Right renal pelvis (tissue), 4 donors: ENCODE measurements at places on chromosomes 5 and 9.

DNA sequence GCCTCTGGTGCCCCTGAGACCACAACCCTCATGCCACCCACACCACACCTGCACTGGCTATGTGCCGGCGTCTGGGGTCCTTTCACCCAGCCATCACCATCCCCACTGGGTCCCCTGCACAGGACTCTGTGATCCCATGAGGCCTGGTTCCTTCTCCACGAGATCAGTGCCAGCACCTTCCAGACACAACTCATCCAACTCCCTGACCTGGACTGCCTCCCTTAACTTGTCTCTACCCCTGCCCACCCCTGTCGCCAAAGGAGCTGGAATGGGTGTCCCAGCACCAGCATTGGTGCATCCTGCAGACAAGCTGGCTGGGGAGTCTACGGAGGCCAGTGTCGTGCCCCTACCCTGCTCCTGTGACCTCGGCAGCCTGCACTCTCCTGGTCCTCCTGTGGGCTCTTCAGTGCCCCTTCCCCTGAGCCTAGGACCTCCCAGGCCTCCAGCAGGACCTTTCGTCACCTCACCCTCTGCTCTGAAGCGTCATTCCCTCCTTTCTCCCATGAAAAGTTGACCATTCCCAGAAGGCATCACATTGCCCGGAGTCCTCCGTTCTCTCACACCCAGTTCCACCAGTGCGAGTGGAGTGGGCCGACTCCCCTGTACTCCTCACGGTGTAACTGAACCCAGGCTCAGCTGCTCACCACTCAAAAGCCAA is 87.7 kb downstream of the NSUN2 start:
- no peak for DNase-seq

DNA sequence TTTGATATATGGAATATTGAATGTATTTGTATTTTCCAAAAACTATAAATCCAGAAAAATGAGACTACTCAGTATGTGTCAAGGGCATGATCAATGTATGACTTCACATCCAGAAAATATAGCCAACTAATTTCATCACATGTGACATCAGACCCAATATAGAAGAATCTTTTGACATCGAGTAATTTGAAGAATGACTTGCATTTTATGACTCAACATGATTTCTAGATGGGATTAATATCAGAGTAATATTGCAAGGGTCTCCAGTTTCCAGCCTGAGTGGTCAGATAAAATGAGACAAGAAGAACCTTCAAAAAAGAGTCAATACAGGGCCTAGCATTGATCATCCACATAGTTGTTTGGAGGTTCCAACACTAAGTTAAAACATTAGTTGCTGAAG is 467.5 kb upstream of the PAPPA start:
- DNase-seq, result no peak

DNA sequence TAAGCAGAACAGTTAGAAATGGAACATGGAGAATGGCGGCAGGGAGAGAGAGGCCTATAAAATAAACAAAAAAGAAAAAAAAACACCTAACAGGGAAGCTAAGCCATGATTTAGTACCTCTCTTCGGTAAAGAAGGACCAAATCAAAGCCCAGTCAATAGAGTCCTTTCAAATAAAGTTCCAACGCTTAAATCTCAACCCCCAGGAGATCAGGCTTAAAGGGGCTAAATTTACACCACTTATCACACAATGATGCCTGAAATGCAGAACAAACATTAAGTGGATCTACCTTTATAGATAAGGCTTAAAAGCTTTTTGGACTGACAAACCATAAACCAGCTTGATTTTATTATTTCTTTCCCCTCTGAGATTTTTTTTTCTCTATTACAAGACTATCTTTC is 66.3 kb downstream of the PRELID2 start:
- no peak for DNase-seq

- DNase-seq, result peak; percentile 25
These were observed 1.3 kb downstream of the PCSK5 start for GRCh38 chr9:75891771-75892215.

GRCh38 chr9:91273853-91274552 is 87.7 kb downstream of the AUH start:
- no peak for DNase-seq

DNA sequence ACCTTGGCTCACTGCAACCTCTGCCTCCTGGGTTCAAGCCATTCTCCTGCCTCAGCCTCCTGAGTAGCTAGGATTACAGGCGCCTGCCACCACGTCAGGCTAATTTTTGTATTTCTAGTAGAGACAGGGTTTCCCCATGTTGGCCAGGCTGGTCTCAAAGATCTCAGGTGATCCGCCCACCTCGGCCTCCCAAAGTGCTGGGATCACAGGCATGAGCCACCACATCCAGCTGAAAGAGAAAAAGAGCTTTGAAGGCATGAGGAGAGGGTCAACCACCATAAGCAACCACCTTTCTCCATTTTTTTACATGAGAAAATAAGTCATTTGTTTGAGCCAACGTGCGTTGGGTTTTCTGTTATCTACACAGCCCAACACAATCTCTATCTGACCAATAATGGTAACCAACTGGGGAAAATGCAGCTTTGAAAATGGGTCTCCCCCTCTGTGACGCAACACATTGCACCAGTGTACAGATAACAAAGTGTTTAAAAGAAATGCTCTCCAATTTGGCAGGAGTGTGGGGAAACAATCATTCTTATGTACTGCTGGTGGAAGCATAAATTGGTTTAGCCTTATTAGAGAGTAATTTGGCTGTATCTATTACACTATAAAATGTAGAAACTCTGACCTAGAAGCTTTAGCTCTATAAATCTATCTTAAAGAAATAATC is 45.8 kb upstream of the ZBTB43 start:
- no peak for DNase-seq
